ENCODE measurements at places on chromosomes 2 and 18.

DNA sequence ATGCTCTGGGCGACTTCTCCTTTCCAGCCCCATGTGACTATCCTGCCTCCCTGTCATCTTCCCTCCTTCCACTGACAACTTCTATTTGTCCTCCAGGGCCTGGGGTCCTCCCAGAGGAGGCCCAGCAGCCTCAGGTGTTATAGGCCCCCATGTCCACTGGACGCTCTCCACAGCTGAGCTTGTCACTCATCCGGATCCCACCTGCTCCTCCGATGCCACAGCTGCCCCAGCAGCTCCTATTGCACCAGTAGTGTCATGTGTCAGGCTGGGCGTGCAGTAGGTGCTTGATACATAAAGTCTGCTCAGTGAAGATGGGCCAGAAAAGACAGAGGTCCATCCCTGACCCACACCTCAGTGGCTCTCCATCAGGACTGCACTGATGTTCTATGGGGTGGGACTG lies 305.7 kb upstream of the MYT1L start:
- DNase-seq, result no peak

- DNase-seq, result no peak
Observed at GRCh38 chr2:72220170-72220569, 72.5 kb upstream of the CYP26B1 start.

- no peak for DNase-seq
Observed at GRCh38 chr2:643334-643733, 33.9 kb downstream of the TMEM18 start.

GRCh38 chr2:237312021-237312755 lies 101.8 kb downstream of the COL6A3 start:
- no peak for DNase-seq

DNA sequence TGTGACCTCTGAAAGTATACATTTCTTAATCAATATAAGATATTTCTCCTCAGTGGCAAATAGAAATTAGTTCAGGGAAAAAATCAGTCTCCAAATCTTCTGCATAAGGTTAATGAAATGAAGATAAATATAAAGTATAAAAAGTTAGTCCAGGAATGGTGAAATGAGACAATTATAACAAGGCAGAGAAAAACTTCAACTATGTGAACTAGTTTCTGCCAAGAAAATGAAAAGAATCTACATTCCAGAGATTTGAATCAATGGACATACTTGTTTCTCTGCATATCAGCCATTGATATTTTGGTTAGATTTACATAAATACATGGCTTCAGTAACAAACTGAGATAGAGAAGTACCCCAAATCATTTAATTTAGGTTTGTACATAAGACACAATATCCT lies 249.0 kb downstream of the EXOC6B start:
- DNase-seq, result no peak

DNA sequence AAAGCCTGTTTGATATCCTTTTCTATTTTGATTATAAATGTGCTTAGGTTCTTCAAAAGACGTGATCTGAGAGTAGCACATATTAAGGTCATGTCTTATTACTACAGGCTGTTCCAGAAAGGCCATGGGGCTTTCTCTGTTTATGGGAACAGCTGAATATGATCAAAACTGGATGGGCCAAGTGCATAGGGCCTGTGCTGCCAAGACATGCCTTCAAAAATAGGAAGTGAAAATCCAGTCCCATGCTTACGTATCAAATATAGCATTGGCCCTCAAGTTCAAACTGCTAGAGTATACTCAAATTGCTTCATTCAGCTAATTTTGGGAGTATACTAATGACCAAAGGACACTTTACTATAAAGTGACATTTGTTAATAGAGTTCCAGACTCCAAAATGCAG lies 24.1 kb downstream of the SLC25A52 start:
- no peak for DNase-seq

DNA sequence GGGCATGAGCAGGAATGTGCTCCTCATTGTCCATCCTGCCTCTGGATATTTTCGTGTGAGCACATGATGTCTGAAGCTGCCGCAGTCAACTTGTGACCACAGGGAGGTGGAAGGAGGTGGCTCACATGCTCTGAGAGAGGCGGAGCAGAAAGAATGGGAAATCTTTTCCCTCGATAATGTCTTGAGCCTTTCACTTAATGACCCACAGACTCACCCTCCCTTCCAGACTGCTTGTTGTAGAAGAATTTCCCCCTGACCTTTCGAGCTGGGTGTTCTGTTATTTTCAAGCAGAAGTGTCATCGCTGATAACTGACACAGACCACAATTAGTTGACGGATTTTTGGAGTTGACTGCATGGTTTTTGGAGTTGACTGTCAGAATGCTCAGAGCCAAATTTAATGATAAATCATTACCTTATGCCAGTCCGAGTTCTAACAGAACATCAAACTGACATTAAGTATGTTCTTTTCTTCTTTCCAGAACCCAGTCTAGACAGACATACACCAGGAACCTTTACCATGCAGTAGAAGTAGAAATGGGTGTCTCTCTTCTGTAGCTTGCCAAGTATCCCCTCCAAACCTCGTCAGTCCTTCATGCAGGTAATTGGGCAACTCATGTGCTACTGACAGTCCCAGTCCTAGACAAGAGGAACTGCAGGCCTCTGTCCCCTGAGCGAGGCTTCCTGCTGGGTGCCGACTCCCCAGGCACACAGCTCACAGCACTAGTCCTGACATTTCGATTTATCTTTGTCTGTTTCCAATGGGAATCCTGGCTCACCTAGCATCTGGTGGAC lies 29.4 kb upstream of the RTTN start:
- no peak for DNase-seq

DNA sequence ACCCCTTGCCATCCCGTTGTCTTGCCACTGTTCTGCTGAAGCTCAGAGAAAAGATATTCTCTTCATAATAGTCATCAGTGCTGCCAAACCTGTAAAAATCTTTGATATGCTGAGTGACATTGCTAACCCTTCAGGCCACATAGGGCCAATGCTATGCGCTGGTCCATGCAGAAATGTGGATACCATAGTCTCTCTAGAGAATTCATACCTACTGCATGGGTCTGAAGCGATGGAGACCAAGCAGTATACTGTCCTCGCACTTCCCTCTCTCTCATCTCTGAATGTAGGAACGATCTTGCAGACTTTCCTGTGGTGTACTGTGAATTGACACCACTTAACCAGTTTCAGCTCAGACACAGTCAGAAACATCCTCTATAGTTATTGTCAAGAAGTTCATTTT lies 17.9 kb upstream of the ANKRD44 start:
- DNase-seq, result no peak

DNA sequence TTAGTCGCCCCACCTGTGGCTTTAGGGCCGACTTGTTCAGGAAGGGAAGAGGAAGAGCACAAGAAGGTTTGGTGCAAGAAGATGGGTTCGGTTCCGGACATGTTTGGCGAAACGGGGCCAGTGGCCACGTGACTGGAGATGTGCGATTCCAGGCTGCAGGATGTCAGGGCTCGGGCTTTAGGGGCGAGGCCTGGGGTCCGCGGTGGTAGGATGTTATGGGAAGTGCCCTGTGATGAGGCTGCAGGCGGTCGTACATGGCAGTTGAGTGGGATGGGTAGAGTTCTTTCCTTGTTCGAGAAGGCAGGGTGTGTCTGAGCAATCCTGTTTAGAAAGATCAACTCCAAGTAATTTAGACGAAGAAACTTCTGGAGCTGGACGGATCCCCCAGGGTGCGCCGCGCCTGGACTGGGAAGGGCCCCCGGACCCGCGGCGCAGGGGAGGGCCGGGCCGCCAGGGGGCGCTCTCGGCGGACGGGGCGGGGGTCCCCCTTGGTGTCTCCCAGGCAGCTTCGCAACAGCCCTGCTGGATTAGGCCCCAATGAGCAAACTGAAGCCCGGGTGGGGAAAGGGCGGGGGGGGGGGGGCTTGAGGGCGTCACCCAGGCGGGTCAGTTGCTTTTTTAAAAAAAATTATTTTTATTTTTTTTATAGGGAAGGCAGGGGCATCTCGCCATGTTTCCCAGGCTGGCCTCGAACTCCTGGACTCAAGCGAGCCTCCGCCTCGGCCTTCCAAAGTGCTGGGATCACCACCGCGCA lies 17.2 kb upstream of the SDC1 start:
- peak; percentile 32 for DNase-seq

GRCh38 chr2:13114391-13114790 lies 397.7 kb downstream of the TRIB2 start:
- DNase-seq, result no peak
